DMS79 treated with DMSO at 0.1 percent for 48 hours (cell line): ENCODE measurements at places on chromosomes 12 and 14.
A peak's percentile ranks its signal among the peaks of the same experiment; 100 is the strongest.

DNA sequence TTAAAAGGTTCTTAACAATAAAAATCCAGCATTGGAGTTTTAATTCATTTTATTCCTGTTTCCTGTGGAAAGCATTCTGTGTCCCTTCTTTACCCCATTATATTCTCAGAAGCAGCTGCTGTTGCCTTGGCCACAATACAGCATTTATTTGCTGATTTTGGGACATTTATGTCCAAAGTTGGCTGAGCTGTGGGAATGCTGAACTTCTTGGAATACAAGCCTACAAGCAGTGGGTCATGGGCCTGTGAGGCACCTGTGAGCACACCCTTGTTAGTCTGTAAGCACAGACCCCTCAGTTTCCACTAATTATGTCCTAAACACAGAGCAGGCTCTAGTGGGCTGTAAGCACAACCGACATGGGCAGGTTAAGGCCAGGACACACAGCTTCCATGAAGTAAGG is 122.2 kb upstream of the IGF1 start:
- DNase-seq: no peak

GRCh38 chr14:100988011-100988410 is 84.5 kb upstream of the RTL1 start:
- DNase-seq: no peak

GRCh38 chr12:2963760-2964292 is 4.6 kb downstream of the TEAD4 start:
- no peak for DNase-seq

DNA sequence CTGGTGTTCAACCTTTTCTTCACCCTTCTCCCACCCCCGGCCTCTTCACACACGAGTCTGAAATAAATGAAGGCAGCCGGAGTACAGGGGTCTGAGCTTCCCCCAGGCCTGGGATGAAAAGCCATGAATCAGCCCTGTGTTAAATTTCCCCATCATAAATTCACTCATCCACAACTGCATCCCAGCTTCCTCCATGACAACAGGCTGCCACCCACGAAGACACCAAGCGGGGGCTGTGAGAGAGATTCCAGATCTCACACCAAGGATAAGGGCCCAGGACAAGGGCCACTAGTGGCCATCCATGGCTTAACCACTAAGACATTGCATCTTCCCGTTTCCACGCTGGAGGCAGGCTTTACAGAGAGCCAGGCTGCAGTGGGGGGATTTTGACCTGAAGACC is 93.9 kb upstream of the NCOR2 start:
- peak; percentile 59 for DNase-seq

GRCh38 chr12:57793920-57794319 is 11.3 kb downstream of the TSFM start:
- DNase-seq: no peak

- peak; percentile 80 for DNase-seq
Observed at GRCh38 chr14:77023001-77023996, 5.2 kb downstream of the IRF2BPL start.

DNA sequence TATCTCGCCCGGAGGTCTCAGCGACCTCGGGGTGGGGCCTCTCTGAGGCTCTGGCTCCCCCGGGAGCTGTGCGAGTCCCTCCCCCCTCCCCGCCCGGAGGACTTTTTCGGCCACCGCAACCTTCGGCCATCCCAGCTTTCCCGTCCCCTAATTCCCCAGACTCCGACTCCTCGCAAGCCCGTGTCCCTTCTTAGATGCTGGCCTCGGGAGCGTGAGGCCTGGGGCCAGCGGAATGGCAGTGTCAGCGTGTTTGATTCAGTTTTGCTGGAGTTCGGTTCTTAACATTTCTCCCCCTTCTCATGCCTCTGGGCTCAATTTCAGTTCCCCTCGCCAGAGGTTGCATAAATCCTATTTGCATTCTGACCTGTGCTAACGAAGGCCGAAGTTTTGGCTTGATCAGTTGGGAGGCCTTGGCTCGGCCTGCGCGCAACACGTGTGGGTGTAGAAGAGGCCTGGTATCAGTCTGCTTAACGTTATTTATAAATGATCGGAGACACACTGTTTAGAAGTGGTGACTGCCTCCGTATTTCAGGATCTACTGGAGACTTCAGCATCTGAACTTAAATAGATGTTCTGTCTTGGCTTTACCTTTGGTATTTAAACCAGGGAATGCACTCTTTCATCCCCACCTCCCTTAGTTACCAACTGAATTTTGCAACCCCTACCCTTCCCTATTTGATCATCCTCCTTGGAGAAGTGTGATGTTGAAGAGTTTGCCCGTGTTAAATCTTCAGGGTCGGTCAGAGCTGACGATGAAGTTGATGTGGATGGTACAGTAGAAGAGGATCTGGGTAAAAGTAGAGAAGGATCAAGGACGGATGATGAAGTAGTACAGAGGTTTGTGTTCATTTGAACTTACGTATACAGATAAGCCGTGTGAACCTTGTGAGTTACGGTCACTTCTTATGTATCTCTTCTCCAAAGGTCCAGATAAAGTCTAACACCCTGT is 851 bp downstream of the HSP90B1 start:
- DNase-seq: peak; percentile 39

GRCh38 chr12:46585854-46586621 is 213.5 kb upstream of the SLC38A2 start:
- no peak for DNase-seq

DNA sequence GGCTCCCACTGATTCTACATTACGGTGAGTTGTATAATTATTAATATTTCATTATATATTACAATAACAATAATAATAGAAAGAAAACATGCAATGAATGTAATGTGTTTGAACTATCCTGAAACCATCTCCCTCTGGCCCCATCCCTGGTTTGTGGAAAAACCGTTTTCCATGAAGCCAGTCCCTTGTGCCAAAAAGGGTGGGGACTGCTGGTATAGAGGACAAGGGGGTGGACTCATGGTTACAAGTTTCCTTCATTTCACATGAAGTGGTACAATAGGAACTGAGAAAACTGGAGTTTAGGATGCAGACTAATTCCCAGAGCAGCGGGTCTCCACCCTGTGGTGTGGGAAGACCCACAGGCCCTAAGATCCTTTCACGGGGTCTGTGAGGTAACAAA is 3.0 kb upstream of the C1RL start:
- no peak for DNase-seq
